Aorta (tissue), 5 donors: ENCODE measurements at places on chromosomes 6 and 20.

GRCh38 chr6:141313986-141314385 lies 818.7 kb upstream of the GJE1 start:
- no peak for DNase-seq
- H3K4me1 ChIP-seq, result no peaks in the 10 kb centered on the region
- no peak overlapping the region for H3K4me3 ChIP-seq
- no peaks in the 10 kb centered on the region for H3K27me3 ChIP-seq

- H3K4me1 ChIP-seq, result no peaks in the 10 kb centered on the region
- DNase-seq, result no peak
- no peaks in the 10 kb centered on the region for H3K36me3 ChIP-seq
- no peak overlapping the region for H3K4me3 ChIP-seq
- H3K27me3 ChIP-seq, result no peaks in the 10 kb centered on the region
Observed at GRCh38 chr20:56163806-56164205, 84.7 kb upstream of the MC3R start.

DNA sequence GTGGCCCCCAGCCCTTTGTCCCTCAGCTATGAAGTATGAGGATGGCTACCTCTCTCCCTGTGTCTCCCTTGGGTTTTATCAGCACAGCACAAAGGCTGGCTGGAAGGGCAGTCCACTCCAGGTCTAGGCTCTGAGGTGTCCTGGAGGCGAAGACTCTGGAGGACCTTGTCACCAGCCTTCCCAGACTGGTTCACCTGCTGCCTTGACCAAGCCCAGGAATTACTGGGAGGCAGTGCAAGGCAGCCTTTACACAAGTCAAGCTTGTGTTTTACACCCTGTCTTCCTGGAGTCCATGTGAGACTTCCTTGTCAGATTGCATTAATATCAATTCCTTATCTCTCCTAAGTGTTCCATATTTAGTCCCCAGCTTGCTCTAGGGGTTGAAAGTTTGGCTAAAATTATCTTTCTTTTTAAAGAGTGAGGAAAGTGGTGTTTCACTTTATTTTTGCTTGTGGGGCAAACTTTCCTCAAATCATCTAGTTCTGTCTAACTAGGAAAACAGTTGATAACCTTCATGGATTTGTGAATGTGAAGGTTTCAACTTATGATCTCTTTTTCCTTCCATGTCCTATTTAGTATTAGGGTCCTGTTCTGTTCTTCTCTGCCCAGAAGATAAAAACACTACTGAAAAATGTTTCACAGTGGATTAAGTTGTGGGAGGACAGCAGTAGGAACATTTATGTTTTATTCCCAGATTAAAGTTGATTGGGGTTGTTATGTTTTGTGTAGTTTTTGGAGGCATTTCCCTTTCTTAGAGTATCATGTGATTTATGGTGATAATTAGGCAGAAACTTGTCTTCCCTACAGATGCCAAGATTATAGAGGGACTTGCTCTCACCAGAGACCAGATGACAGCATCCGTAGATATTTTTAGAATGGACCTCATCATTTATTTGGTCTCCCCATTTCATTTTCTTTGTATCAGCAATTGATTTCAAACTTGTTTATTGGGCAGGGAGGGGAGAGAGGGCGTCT lies 114.8 kb downstream of the FOXO3 start:
- H3K27me3 ChIP-seq, result no peaks in the 10 kb centered on the region
- no peak for DNase-seq
- H3K4me1 ChIP-seq, result peaks cover 21% of the 10 kb centered on the region
- no peaks in the 10 kb centered on the region for H3K36me3 ChIP-seq
- H3K27ac ChIP-seq, result no peak overlapping the region

GRCh38 chr20:52569201-52569600 lies 377.6 kb upstream of the ZFP64 start:
- H3K4me3 ChIP-seq, result no peak overlapping the region
- H3K36me3 ChIP-seq, result no peaks in the 10 kb centered on the region
- H3K4me1 ChIP-seq, result no peaks in the 10 kb centered on the region
- no peak overlapping the region for H3K27ac ChIP-seq

- H3K27ac ChIP-seq, result no peak overlapping the region
- no peaks in the 10 kb centered on the region for H3K27me3 ChIP-seq
- H3K36me3 ChIP-seq, result no peaks in the 10 kb centered on the region
Observed at GRCh38 chr20:12733811-12734210, 275.0 kb upstream of the SPTLC3 start.

DNA sequence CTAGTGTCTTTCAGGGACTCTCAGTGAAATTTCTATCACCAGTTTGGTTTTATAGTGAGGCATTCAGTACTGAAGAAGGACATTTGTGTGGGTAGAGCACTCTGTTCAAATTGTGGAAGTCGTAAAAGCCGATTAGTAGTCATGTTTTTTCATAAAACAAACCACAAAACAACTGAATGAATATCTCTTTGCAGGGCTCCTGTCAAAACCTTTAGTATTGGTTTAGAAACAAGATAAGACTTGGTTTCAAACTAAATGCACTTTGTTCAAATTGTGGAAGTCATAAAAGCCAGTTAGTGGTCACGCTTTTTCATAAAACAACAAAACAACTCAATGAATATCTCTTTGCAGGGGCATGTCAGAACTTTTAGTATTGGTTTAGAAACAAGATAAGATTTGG lies 23.8 kb downstream of the ADGRF4 start:
- no peak for DNase-seq
- H3K4me3 ChIP-seq, result no peak overlapping the region
- no peaks in the 10 kb centered on the region for H3K27me3 ChIP-seq
- H3K4me1 ChIP-seq, result no peaks in the 10 kb centered on the region
- no peaks in the 10 kb centered on the region for H3K36me3 ChIP-seq

- no peaks in the 10 kb centered on the region for H3K27me3 ChIP-seq
- H3K4me1 ChIP-seq, result no peaks in the 10 kb centered on the region
- no peak for DNase-seq
- H3K27ac ChIP-seq, result no peak overlapping the region
Observed at GRCh38 chr6:109340811-109341210, 41.5 kb downstream of the CD164 start.

- no peak overlapping the region for H3K27ac ChIP-seq
- H3K4me1 ChIP-seq, result no peaks in the 10 kb centered on the region
- no peaks in the 10 kb centered on the region for H3K27me3 ChIP-seq
Observed at GRCh38 chr6:15430186-15430585, 184.3 kb downstream of the JARID2 start.

DNA sequence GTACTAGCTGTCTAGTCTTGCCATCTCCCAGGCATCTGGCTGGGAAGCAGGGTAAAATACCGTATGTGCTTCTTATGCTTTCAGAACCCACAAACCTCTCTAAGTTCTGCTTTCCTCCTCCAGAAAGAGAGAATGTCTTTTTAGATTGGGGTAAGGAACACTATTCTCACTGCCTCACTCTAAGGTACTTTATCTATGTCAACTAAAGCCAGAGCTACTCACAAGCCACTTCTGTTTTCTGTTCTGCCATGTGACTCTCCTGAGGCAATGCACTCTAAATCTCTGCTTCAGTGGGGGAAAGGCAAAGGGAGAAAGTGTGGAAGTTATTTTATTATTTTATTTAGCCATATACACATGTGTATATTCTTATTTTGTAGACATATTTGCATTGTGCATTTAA lies 15.6 kb downstream of the MEP1A start:
- H3K27me3 ChIP-seq, result no peaks in the 10 kb centered on the region
- no peak overlapping the region for H3K4me3 ChIP-seq
- no peaks in the 10 kb centered on the region for H3K4me1 ChIP-seq
- no peak for DNase-seq

- no peak overlapping the region for H3K27ac ChIP-seq
- peaks cover 16% of the 10 kb centered on the region for H3K36me3 ChIP-seq
- DNase-seq, result no peak
- H3K4me3 ChIP-seq, result no peak overlapping the region
- H3K27me3 ChIP-seq, result no peaks in the 10 kb centered on the region
- H3K4me1 ChIP-seq, result no peaks in the 10 kb centered on the region
Observed at GRCh38 chr20:48951646-48952045, 30.1 kb downstream of the ARFGEF2 start.

DNA sequence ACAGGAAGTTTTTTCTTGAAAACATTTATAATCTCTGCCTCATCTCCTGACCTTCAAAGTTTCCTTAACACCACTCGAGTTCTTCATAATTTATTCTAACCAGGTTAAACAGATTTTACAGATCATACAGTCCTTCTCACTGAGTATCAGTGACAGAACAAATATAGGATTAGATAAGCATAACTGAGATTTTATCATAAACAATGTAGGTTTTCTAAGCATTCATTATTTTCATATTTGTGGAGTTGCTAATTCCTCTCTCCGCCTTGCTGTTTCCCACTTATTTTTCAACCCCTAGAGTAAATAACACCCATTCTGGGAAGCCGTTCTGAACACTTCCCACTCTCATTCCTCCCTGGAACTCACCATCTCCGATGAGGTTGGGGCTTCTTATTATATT lies 229.9 kb downstream of the HACE1 start:
- H3K4me1 ChIP-seq, result no peaks in the 10 kb centered on the region
- H3K27me3 ChIP-seq, result no peaks in the 10 kb centered on the region
- H3K36me3 ChIP-seq, result no peaks in the 10 kb centered on the region

DNA sequence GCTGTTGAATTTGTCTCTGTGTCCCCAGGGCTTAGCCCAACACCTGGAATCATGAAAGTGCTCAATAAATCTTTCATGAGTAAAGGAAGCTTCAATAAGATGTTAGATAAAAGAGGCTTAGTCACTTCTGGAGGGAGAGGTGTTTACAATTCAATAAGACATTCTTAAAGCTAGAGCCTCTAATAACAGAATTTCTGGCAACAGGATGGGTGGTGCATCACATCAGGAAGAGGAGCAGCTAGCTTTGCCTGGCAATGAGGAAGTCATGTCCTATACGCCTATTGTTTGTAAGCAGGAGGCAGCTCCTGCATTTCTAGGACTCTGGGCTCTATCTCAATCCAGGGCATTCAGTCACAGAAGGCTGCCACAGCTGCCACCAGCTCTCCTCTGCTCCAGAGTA lies 638.5 kb downstream of the EPM2A start:
- no peaks in the 10 kb centered on the region for H3K27me3 ChIP-seq
- H3K36me3 ChIP-seq, result no peaks in the 10 kb centered on the region
- no peaks in the 10 kb centered on the region for H3K4me1 ChIP-seq
